ENCODE measurements at places on chromosomes 4 and X.
A peak's percentile ranks its signal among the peaks of the same experiment; 100 is the strongest.

DNA sequence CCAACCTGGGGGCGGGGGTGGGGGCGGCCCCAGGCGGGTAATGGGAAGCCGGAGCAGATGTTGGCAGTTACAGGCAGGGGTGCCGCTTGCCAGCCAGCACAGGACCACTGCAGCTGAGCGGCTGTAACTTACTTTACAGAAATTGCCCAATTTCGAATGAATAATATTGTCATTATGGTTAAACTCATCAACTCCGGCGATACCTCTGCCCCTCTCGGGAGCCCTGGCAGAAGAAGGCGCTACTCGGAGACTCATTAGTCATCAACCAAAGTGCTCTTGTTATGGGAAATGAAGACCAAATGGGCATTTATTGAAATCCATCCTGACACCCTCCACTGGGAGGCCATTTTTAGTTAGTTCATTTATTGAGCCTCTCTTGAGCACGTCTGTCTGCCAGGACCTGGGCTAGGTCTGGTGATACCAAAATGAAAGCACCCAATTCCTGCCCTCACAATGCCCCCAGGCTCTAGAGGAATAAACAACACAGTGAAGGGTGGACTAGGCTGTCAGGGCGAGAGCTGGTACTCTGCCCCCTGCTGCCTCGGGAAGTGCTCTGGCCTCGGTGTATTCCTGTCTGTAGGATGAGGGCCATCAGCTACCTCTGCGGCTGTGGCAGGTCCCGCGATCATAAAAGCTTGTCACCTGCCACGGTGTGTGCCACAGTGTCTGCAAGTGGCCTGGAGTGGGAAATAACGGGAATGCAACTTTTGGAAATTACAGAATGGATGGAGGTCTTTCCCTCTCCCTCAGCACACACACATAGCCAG lies 159.1 kb upstream of the PSAPL1 start:
- DNase-seq: no peak

DNA sequence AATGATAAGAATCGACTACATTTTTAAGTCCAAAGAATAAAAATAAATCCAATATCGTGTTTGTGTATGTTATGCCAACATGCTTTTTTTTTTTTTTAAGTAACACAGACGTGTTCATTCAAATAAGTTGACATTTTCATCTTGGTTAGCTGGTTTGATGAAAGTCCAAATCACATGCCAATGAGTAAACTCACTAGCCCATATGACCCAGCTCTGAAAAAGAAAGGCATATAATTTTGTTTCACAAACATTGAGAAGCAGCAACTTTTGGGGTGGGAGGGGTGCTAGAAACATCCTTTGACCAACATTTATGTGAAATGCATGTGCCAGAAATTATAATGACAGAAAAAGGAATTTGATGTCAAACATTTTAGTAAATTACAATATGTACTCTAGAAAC lies 61.6 kb upstream of the SPP1 start:
- no peak for DNase-seq

GRCh38 chr4:26619784-26620183 lies 35.9 kb downstream of the TBC1D19 start:
- DNase-seq: no peak

DNA sequence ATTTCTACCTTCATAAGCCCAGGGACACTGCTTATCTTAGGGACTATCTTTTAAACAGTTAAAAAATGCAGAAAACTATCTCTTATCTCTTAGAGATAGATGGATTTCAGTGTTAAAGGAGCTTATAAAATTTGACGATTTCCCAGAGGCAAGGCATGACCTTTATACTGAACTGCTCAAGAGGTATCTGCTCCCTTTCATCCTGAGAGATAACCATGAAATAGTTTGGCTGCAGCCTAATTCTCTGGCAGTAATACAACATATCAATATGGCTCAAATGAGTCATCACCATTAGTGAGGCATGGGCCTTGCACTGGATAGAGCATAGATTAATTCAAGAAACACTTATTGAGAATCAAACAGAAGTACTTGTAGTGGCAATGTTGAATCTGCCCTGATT lies 348.2 kb upstream of the GRIA3 start:
- DNase-seq: no peak

GRCh38 chr4:159398236-159398638 lies 295.4 kb downstream of the RAPGEF2 start:
- no peak for DNase-seq

GRCh38 chr4:95693594-95693993 lies 144.8 kb upstream of the UNC5C start:
- peak; percentile 7 for DNase-seq

DNA sequence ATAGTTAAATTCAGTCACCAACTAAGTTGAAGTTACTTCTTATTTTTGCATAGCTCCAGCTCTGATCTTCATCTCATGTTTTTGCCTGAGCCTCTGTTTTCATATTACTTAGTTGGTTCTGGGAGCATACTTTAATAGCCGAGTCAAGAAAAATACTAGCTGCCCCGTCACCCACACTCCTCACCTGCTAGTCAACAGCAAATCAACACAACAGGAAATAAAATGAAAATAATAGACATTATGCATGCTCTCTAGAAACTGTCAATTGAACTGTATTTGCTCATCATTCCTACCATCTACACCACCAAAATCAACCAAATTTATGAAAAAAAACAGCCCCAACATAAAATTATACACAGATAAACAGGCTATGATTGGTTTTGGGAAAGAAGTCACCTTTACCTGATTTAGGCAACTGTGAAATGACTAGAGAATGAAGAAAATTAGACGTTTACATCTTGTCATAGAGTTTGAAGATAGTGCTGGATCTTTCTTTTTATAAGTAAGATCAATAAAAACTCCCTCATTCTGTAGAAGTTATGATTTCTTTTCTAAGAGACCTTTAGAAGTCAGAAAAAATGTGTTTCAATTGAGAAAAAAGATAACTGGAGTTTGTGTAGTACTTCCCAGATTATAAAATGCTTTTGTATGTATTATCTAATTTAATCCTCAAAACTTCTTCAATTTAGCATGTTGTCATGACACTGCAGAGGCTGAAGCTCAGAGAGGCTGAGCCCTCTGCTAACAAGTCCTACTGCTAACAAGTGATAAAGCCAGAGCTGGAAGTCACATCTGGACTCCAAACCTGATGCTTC lies 7.0 kb downstream of the ALB start:
- DNase-seq: no peak

- DNase-seq: no peak
These were observed 40.2 kb downstream of the ATP10D start for GRCh38 chr4:47525154-47525819.

- DNase-seq: no peak
These were observed 14.9 kb upstream of the PIM2 start for GRCh38 chrX:48933757-48934156.

DNA sequence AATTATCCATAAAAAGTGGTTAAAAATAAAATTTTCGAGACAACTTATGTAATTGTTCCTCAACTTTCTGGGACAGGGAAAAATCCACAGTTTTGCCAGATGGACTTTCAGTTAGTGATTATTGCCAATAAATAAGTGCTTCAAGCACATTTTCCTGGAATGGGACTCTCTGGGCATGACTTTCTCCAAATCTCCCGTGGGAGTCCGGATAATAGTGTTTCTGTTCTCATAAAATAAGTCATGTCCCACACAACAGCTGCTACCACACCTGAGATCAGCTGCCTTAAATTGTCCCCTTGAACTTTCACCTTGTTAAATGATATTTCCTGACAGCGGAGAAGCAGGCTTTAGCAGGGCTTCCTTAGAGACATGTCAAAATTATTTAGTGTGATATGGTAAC lies 133.4 kb upstream of the NAP1L5 start:
- no peak for DNase-seq

- DNase-seq: no peak
These were observed 118.4 kb downstream of the COL25A1 start for GRCh38 chr4:109183931-109184490.

- no peak for DNase-seq
These were observed 35.3 kb downstream of the NBDY start for GRCh38 chrX:56764153-56764974.

DNA sequence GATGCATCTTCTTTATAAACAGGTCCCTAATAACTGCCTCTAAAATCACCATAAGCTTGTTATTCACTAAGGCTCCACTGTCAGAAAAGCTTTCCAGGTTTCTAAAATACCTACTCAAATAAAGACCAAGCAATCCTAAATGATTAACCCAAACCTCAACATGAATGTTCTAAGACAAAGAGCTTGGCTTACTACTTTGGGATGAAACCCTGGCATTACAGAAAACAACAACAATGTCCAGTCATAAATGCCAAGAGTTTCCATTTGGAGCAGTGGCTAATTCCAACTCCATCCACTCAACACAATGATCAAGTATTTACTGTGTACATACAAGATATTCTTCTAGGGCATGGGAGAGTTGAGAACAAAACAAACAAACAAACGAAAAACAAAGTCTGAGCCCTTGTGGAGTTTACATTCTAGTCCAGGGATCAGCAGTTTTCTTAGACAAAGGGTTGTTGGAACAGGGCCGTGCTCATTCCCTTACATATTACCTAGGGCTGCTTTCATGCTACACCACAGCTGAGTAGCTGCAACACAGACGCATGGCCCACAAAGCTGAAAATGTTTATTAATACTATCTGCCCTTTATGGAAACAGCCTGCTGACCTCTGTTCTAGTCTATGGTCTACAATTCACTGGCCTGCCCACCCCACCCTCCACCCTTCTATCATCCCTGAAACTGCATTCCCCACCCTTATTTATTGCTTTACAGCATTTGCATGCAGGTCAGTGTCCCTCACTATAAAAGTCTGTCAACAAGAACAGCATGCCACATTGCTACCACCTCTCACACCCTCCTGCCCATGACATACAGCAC lies 23.7 kb downstream of the ABCG2 start:
- DNase-seq: no peak

DNA sequence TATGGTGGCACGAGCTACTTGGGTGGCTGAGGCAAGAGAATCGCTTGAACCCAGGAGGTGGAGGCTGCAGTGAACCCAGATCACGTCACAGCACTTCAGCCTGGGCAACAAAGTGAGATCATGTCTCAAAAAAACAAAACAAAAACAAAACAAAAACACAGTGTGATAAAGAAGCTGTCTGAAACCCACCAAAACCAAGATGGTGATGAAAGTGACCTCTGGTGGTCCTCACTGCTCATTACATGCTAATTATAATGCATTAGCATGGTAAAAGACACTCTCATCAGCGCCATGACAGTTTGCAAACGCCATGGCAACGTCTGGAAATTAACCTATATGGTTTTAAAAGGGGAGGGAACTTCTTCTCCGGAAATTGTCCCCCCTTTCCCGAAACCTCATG lies 29.4 kb upstream of the OPHN1 start:
- DNase-seq: no peak

DNA sequence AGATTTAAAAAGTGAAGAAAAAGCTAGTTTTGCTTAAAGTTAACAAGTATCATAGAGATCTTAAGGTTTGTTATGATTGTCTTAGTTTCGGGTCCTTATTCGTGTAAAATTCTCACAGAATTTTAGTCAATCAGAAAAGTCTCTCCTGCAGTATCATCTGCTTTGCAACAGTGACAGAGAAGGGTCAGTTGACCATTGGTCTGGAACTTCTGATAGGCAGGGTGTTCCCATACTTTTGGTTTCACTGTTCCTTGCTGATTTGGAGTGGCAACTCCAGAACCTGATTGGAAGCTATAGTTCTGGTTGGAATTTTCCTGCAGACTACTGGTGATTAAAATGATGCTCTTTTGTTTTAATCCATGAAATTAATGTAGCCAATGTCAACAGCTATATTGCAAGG lies 1.8 kb downstream of the IL15 start:
- DNase-seq: no peak

DNA sequence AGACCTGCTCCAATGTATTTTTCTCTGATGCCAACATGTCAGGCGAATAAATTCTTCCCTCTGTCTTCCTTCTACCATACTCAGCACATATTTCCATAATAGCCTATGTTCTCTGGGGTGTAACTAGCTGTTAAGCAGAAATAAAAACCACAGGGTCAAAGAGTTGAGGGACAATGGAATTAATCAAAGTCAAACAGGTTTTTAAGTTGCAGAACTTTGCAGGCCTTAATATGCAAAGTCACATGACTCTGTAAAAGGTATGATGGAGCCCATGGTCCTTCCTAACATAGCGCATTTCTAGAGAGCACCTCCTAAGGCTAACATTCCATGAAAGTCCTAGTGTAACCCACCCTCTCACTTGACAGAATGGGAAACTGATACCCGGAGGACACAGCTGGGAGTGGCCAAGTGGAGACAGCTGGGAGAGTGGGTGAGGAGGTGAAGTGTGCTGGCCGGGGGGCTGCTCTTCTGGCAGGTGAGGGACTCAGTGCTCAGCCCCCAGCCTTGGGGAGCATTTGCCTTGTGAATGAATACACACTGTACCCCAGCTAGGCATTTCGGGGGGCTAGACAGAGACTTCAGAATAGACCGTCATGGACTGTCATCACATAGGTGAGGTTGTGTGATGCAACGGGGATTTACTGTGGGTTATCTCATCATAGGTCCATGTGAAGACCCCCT lies 8.4 kb upstream of the SORCS2 start:
- no peak for DNase-seq

GRCh38 chr4:83828601-83829000 lies 292.7 kb downstream of the GPAT3 start:
- DNase-seq: no peak

- DNase-seq: no peak
These were observed 66.6 kb downstream of the BLTP1 start for GRCh38 chr4:122218762-122219161.

- peak; percentile 3 for DNase-seq
These were observed 3.1 kb upstream of the L1CAM start for GRCh38 chrX:153889123-153889522.

DNA sequence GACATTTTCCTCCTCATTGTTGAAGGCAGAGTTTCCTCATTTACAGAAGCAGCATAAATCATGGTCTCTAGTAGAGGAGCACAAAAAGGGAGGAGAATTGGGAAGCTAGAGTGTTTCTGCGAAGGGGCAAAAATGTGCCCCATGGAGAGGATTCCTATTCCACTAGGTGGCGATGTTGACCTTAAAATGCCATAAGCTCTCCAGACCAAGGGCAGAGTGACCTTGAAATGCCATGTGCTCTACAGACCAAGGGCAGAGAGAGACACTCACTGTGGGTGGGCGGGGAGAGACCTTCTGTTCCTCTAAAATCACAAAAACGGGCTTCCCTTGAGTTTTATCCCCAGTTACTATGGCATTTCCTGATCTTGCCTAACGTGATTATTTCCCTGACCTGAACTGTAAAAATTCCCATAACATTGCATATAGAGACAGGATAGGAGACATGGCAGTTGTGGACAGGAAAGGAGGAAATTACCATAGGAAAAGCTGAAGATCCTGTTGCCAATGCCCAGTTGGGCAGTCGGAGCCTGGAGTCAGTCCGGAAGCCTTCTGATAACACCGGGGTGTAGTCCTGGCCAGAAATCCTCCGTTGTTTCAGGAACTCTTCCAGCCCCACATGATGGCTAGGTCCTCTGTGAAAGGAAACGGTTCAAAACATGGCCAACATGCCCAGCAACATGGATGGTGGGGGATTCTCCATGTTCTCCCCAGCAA lies 567.7 kb downstream of the MAGEB5 start:
- DNase-seq: peak; percentile 17

- no peak for DNase-seq
These were observed 97.6 kb upstream of the STIM2 start for GRCh38 chr4:26763063-26763462.

GRCh38 chr4:18733961-18734360 lies 712.4 kb upstream of the LCORL start:
- DNase-seq: no peak
